Fibroblast of skin of left quadriceps (primary cell): ENCODE measurements at places on chromosomes 16 and 17.

DNA sequence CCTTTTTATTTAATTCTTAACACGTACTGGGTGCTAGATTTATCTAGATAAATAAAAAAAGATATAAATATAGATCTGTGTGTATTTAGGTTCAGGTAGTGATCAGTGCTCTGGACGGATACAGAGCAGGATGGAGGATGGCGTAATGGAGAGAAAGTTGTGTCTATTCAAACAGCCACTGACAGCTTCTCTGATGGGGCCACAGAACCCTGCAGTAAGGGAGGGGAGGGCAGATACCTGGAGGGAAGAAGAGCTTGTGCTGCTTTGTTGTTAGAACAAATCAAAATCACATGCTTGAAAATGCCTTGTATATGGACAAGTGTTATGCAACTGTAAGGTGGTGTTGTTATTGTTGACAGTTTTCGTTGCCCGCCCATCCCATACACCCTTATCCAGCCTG, 170.2 kb downstream of the UTP18 start:
- no peak for DNase-seq

DNA sequence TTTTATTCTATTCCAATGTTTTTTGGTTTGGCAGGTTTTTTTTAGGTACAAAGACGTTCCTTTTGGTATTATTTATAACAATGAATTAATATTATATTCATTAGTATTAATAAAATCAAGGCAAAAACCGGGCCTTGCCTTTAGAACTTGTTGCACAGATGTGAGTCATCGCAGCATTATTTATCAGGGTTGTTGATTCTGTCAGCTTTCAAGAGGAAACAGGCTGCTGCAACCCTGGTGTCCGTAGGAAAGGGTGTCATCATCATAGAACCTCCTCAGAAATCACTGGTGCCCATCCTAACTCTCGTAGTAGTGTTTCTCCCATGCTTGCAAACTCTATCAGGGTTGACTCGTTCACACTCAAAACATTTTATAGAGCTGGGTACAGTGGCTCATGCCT, 10.2 kb upstream of the LRRC37B start:
- DNase-seq = no peak

- no peak for DNase-seq
These were observed 114.2 kb upstream of the MON1B start for GRCh38 chr16:77076839-77077238.

- DNase-seq = peak; percentile 58
These were observed 13.7 kb upstream of the CNGB1 start for GRCh38 chr16:57984443-57985203.

- DNase-seq = no peak
These were observed 12.1 kb downstream of the LPO start for GRCh38 chr17:58250344-58251011.

GRCh38 chr17:21233581-21234347, 19.4 kb downstream of the NATD1 start:
- DNase-seq = no peak

- no peak for DNase-seq
These were observed 168.0 kb downstream of the AHSP start for GRCh38 chr16:31695667-31696066.

GRCh38 chr17:78889531-78889930, 13.5 kb downstream of the CEP295NL start:
- DNase-seq = no peak

DNA sequence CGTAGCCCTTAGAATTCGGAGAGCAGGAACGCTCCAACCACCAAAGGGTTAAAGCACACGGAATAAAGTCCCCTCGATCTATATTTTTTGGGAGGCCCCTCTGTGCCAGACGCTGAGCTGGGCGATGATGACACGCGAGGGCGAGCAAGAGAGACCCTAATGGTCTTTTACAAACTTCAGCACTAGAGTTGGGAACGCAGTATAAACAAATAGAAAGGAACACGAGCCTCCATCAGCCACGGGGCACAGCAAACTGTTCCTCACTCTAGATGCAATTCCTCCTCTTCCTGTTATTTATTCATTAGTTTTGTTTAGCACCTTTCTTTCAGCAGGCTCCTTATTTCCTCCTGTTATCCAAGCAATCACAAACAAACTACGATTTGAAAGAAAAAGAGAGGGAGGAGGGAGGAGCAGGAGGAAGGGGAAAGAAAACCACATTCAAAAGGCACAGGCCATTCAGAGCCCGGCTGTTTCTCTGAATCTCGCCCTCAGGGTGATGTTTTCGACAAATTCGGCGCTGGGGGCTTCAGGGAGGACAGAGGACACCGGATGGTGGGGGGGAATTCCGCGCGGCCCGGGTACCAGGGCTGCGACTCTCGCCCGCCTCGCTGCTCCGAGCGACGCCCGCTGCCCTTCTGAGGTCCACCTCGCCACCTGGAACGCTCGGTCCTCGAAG, 1.6 kb downstream of the TOX3 start:
- DNase-seq = no peak

- no peak for DNase-seq
These were observed 135.7 kb upstream of the XYLT1 start for GRCh38 chr16:17606460-17606859.

- DNase-seq = no peak
These were observed 12.8 kb downstream of the TBC1D26 start for GRCh38 chr17:15744885-15745284.

GRCh38 chr17:81842725-81843504, 8.1 kb upstream of the PPP1R27 start:
- DNase-seq = no peak

GRCh38 chr17:17944242-17944641, 28.0 kb downstream of the TOM1L2 start:
- no peak for DNase-seq

DNA sequence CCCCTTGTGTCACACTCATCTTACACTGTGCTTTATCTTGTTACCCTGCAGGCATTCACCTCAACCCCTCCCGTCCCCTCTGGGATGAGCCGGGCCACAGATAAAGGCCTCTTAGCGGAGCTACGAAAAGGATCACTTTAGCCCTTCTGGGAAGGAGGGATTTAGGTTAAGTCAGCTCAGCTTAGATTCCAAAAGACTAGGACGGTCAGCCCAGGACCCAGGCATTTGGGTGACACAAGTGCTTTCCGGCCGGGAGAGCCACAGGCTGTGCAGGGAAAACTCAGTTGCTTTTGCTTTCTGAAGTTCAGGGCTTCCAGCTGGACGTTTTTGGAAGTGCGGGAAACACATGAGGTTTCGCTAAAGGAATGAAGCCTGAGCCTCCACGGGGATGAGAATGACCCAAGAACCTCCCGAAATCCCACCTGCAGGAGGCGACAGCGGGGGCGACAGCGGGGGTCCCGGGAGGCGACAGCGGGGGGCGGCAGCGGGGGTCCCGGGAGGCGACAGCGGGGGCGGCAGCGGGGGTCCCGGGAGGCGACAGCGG, 11.6 kb upstream of the METRNL start:
- no peak for DNase-seq

DNA sequence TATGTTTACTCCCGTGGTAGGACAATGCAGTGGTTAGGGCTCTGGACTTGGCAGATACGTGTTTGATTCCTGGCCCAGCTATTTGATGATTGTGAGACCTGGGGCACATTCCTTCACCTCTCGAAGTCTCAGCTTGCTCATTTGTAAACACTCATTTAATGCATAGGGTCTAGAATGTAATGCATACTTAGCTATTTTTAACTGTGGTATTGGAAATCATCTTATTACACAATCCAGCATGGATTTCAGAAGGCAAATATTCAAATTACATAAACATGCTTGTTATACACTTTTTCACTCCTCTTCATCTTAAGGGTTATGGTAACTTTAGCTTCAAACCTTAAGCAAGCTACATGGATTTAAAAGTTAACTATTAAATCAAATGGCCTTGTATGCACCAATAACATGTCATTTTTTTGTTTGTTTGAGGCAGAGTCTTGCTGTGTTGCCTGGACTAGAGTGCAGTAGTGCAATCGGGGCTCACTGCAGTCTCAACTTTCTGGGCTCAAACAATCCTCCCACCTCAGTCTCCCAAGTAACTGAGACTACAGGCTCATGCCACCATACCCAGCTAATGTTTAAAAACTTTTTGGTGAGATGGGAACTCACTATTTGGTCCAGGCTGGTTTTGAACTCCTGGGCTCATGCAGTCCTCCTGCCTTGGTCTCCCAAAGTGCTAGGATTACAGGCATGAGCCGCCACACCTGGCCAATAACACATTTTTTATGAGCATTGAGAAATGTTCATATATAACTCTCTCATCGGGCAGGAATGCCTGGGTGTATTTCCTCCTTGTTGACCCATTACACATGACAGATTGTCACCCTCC, 52.5 kb downstream of the VAT1L start:
- peak; percentile 74 for DNase-seq

- DNase-seq = peak; percentile 20
These were observed 174.5 kb downstream of the PARN start for GRCh38 chr16:14455573-14455972.

DNA sequence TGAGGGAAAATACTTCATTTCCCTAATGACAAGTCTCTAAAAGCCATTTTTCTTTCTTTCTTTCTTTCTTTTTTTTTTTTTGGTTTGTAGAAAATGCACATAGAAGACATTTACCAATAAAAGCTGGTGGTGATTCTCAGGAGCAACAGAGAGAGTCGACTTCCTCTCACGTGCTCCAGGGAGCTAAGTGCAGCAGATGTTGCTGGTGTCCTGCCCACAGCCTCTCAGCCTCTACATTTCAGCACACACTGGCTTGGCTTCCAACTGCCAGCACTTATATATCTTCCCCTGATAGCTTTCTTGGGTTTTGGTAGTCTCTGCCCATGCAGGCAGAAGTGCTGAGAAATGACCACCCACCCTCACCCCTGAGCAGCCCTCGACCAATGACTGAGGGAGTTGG, 58.4 kb upstream of the MARCHF10 start:
- no peak for DNase-seq
